ENCODE measurements at places on chromosomes 11 and 22.

GRCh38 chr11:44011797-44012196 lies 36.0 kb upstream of the ACCSL start:
- no peak for DNase-seq

DNA sequence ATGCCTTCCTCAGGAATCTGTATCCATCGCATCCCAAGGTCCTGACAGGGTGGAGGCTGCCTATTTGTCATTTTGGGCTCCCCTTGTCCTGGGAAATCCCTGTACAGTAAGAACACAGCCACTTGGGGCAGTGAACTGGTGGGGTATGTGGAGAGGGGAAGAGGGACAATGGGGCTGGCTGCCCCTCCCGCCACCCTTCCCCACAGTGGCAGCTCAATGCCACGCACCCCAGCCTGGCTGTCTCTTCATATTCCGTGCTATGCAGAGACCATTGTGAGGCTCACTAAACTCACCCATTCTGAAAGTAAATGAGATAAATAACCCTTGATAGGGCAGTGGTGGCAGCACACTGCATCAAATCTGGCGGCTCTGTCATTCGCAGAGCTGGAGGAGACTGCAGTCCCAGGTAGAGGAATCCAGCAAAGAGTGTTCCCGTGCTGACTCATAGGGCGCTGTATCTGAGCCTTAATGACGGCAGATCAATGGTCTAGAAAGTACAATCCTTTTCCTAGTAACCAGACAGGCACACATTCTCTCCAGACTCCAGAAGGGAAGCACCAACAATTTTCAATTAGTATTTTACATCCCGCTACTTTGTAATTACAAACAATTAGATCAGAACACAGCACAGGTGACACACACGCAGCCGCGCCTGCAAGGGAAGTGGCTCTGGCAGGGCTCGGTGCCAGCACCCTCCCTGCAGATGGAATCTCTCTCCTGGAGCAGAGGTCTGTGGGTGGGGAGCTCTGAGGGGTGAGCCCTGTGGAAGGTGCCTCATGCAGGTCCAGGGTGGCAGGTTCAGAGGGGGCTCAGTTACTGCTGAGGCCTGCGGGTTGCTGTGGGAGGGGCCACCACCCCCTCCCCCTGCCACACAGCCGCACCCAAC lies 167.9 kb upstream of the B3GAT1 start:
- DNase-seq: no peak

DNA sequence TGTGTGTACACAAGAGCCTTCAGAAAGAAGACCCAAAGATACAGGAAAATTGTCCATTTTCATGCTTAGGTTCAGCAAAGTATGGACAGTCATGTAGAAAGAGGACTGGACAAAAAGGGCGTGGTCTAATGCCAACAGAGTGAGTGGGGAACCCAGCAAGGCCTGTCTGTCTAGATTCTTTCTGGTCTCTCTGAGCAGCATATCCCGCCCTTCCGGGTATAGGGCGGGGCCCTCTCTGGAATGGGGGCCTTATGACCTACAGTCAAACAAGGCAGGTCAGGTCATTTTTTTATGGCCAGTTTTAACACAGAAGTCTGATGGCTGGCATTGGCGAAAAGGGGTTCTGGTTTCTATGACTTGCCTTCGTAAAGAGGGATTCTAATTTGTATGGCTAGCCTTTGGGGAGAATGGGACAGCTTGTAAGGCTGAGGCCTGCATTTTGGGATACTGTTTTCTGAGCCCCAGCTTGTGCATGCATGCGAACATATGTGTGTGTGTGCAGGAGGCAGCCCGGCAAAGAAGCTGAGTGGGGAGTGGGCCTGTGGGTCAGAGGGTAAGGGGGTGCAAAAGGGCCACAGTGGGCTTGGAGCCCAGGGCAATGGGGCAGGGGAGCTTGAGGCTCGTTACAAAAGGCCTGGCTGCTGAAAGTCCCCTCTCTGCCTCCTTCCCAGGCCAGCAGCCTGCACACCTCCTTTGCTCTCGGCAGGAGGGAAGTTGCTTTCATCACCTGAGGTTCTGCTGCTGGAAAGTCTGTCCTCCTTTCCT lies 130.5 kb upstream of the B3GAT1 start:
- no peak for DNase-seq

- DNase-seq: no peak
Measured at GRCh38 chr22:41939981-41940831, 6.7 kb downstream of the CENPM start.

DNA sequence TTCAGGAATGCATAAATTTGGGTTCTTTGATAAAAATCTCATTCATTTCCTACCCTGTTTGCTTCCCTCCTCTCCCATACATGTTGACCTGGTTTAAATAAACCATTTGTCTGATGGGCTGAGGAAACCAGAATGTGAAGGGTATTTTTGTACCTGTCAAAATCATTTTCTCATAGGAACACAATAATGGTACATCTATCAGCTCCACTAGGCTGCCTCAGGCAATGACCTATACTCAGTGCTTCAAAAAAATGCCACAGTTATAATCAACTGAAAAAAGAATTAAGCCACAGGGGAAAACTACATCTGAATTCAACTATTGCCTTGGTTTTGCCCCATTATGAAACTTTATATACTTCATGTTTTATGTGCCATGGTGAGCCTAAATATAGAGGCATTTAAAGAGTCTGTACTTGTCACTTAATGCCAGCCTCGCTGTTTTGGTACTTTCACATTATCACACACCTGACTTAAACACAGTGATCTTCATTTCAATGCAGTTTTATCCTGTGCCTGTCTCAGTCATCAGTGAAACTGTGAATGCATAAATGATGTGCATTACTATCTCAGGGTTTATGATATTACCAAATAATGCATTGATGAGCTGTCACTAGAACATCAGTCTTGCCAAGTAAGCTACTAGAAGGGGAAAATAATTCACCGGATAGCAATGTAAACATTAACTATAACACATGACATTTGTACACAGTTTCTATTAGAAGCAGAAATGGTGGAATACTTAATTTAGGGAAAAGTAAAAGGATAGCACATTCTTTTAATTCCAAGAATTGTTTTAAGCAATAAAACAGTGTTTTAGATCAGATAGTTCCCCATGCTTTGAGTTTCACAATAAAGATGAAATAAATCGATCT lies 92.7 kb downstream of the MSANTD4 start:
- DNase-seq: no peak

- DNase-seq: no peak
Measured at GRCh38 chr11:11732116-11732515, 109.7 kb upstream of the USP47 start.

- DNase-seq: no peak
Measured at GRCh38 chr11:860234-861104, 17.8 kb downstream of the TSPAN4 start.

- no peak for DNase-seq
Measured at GRCh38 chr11:31419669-31420068, 50.0 kb downstream of the DNAJC24 start.
